ENCODE measurements at places on chromosomes 12 and 14.
A peak's percentile ranks its signal among the peaks of the same experiment; 100 is the strongest.

- DNase-seq = no peak
These were observed 17.1 kb upstream of the SLC6A12 start for GRCh38 chr12:230925-231671.

DNA sequence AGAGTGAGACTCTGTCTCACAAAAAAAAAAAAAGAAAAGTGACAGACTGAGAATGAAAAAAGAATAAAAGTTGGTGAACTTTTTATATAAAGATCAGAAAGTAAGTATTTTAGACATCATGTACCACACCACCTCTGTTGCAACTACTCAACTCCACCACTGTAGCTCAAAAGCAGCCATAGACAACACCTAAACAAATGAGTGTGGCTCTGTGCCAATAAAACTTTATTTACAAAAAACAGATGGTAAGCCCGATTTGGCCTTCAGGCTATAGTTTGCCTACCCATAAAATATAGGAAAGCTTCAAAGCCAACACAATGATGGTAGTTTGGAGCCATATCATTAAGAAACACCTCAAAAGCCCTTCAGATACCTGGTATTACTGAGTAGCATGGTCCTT, 154.5 kb upstream of the FOXN3 start:
- DNase-seq = no peak

GRCh38 chr14:77094672-77095284, 3.3 kb upstream of the CIPC start:
- DNase-seq = peak; percentile 64

DNA sequence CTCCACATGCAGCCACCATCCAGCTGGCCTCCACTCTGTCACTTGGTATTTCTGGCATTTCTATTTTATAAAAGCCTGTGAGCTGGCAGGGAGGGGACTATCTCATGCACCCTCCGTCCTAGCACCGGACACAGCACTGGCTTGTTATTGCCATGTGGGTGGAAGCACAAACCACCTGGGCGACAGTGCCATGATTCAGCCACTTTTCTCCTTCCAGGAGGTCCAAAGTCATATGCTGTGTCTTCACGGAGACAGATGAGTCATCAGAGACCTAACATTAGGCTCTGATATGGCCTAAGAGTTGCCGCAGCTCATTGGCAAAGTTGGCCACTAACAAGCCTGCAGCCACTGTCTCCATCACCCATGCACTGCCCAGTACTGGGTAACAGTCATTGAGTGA, 1123.0 kb downstream of the VRK1 start:
- no peak for DNase-seq

GRCh38 chr14:33432407-33433023, 493.8 kb downstream of the NPAS3 start:
- DNase-seq = no peak

GRCh38 chr12:15933751-15934150, 22.6 kb downstream of the DERA start:
- DNase-seq = no peak

DNA sequence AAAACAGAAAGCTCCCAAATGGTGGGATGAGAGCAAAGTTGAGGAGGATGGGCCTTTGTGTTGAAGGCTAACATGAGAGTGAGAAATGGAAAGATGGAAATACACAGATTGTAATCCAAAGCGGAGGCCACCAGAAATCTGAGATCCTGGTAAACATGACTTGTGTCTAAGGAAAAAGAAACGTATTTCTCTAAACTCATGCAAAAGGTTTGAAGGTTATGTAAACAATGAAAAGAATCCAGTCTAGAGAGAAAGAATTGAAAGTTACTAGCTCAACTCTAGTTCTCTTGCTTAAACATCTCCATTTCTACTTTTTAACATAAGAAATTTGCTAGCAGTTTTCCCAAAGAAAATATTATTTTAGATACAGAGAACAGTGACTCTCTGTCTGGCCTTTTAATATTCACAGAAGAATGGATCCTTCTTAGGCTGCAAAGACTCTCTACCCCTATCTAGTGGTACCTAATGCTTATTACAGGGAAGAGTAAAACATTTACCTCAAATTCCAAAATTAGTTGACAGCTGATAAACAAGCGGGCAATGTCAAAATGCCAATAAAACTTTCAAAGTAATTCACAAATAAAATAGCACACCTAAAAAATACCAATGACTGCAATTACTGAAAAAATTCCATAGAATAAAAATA, 75.8 kb upstream of the SOX5 start:
- no peak for DNase-seq

- DNase-seq = no peak
These were observed 33.2 kb upstream of the PPP1R13B start for GRCh38 chr14:103880348-103881267.

- DNase-seq = no peak
These were observed 3.1 kb downstream of the AVIL start for GRCh38 chr12:57815177-57816000.

DNA sequence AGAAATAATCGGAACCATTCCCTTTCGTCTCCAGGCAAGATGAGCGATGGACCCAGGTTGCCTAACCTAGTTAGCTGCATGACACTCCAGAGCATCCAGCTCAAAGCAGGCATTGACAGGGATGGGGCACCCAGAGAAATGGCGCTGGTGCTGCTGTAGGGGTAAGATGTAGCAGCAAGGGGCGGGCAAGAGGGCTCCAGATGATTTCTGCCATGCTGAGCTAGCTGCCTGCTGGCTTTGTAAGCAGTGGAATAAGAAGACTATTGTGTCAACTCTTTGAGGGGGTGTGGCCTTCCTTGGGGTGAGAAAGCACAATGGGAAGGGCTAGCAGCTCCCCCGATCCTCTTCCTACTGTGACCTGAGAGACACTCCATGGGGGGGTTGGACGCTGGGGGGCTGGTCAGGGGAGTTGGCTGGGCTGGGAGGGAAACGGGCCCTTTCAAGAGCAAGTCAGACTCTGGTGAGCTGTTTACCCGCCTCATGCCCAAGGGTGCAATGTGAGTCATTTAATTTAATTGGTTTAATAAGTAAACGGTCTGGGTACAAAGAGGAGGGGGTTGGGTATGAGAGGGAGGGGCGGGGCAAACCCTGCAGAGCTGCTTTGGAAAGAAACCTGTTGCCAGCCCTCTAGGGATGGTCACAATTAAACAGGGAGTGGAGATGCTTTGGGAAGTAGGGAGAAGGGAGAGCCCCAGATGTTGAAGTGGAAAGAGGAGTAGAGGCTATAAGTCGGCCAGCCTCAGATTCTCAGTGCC, 50.5 kb downstream of the B4GALNT3 start:
- no peak for DNase-seq

DNA sequence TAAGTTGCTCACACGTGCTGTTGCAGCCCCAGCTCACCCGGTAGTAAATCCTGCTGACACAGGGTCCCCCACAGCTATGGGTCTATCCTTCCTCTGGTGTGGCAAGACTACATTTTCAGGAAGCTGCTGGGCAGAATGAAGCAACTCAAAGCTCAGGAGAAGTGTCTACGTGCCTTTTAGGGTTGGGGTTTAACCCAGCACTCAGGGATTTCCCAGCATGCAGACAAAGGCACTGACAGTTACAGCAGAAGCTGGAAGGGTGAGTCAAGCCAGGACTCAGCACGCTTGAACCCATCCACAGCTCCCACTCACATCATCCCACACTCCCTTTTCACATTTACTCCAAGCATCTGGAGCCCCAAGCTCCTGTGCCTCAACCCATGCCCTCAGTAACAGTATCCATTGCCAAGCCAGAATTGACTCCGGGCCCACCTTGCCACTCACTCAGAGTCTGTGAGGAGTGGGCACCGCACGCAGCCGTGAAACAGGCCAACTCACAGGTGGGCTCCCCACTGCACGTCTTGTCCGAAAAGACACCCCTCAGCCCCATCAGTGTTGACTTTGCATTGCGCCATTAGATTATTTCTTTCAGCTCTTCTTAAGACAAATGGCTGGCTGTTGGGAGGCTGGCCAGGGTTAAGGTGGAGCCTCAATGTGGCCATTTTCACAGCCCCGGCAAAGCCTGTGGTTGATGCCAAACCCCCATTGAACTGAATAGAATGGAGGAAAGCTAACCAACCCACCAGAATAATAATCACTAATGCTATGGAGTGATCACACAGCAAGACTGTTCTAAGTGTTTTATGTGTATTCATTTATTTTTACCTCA, 59.6 kb downstream of the ZFP36L1 start:
- DNase-seq = no peak

DNA sequence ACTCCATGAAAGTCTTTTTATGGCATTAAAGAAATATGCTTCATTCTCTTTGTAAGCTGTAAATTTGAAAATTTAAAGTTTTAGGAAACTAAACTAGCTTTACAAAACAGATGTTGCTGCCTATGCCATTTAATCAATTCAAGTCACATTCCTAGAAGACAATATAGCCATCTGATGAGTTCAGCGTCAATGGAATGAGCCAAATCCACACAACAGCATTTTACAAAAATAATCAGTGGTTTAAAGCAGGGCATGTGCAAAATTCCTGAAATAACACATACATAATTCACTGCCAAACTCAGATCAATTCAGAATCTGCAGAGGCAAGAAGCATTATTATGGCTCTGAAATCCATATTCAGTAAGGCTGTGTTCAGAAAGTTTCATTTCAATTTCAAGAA, 75.6 kb downstream of the MED13L start:
- DNase-seq = no peak

GRCh38 chr12:47818467-47819137, 1.1 kb downstream of the HDAC7 start:
- no peak for DNase-seq

DNA sequence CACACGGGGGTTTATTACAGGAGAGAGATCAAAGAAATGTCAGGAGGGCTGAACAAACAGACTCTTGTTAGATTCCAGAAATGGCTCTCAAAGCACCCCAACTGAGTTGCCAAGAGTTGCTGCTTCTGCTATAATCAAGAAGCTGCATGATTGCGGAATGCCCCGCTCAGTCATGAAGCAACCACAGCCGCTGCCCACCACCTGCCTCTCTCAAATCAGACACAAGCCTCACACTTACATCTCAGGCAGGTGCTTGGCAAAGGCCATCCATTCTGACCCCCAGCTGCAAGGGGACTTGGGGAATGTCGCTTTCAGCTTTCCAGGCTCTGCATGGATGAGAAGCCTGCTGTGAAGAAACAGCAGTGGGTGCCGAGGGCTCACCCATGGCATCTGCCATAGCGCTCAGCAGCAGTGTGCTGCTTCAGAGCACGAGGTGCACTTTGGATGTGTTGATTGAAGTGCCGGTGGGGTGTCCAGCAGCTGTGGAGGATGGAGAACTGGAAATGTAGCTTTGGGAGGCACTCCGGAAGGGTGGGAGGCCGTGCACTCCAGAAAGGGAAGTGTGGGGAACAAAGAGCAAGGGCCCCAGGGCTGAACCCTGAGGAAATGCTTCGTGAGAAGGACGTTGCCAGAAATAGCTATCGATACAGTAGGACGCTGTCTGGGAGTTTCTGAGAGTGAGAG, 37.7 kb downstream of the LRRC74A start:
- no peak for DNase-seq

DNA sequence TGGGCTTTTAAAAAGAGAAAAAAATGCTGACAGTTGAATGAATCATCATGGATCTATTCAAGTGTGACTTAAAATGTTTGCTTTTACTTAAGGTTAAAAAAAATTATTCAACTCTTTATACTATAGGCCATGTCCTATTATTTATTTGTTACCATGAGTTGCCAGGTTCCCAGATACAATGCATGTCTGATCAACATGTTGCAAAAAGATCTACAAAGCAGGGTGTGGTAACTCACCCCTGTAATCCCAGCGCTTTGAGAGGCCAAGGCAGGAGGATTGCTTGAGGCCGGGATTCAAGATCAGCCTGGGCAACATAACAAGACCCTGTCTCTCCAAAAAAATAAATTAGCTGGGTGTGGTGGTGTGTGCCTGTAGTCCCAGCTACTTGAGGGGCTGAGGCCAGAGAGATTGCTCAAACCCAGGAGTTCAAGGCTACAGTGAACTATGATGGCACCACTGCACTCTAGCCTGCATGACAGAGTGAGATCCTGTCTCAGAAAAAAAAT, 460.8 kb downstream of the BCAT1 start:
- no peak for DNase-seq

GRCh38 chr12:89085421-89085820, 266.9 kb downstream of the DUSP6 start:
- DNase-seq = no peak

GRCh38 chr14:90023176-90023896, 38.5 kb upstream of the KCNK13 start:
- DNase-seq = no peak

DNA sequence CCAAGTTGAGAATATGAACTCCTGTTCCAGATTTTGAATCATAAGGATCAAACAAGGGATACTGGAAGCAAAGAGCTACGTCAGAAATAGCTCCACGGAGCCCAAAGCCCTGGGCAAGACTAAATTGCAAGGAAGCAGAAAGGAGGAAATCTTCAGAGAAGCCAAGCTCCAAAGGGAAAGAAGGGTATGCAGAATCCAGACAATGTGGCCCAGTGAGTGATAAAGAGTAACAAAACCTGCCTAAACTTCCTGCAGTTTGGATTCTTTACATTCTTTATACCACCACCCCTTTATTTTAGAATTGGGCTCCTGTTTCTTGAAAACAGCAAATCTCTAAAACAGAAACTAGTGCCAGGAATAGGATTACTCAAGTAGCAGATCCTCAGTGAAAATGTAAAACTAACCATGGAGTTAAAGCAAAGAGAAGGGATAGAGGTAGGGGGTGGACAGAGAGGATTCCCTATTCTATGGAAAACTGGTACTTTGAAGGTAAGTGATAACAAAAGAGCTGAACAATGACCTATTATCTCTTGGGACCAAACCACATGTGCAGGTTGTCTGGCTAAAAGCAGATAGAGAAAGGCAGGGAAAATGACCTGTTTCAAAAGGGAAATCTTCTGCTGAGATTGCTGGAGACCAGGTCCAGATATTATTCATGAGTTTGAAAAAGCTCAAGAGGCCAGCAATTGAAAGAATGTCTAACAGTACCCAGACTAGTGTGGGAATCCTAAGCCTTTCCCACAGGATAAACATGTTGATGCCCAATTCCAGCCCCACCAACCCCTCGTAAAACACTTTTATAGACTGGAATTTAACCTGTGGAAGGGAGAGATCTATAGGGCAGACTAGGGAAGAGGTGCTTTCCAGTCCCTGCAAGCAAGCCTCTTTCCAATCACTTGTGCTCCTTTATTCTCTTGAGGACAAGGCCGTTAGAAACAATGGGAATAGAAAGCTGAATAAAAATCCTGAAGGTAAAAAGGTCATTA, 24.5 kb downstream of the MBIP start:
- DNase-seq = no peak

- no peak for DNase-seq
These were observed 8.7 kb downstream of the NOC4L start for GRCh38 chr12:132152953-132153352.
